GM12878 (cell line): ENCODE measurements at places on chromosomes 13 and 19. TPM values are rescaled to one million over a fixed set of nuclear protein-coding genes. Genes with fewer than 3 reads are reported as not detected.

Gene ZSCAN5C
- total RNA-seq = not detected in 2 replicates

Gene NUP62
- total RNA-seq = 102 and 108 TPM in 2 replicates

Gene ADM5
- total RNA-seq = 4.5 and 5.4 TPM in 2 replicates

DNA sequence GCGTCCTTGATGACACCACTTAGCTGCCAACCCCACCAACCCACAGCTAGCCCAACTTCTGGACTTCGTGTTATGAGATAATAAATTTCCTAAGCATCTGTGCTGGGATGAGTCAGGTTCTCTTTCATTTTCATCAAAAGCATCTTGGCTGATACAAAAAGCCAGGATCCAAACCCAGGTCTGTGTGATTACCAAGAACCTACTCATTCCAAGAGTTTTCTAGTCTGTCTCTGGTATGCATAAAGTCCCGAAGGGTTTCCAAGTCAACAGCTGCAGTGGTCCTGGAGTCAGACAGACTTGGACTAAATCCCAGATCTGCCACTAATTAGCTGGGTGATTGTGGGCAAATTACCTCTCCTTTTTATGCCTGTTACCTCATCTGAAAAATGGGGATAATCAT, 55.5 kb upstream of the SERP2 start:
- no peaks in the 10 kb centered on the region for H3K27me3 ChIP-seq
- DNase-seq = no peak
- H3K36me3 ChIP-seq = no peaks in the 10 kb centered on the region
- no peak overlapping the region for H3K4me3 ChIP-seq
- no peaks in the 10 kb centered on the region for H3K4me1 ChIP-seq
- no peak overlapping the region for H3K27ac ChIP-seq

DNA sequence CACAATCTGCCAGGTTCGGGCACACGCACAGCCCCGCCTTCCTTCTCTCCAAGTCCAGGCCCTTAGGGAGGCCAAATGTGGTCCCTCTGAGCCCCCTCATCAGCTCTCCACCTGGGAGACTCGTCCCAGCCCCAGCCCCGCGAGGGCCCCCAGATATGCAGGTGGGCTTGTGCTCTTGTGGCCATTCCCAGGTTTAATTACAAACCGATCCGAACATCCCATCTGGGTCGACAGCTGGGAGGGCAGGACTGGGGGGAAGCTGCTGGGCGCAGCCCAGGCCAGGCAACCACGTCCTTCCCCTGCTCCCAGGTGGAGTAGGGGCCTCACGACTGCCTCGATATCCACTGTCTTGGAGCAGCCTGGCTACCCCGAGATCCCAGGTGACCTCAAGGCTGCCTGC, 7.5 kb upstream of the C2CD4C start:
- H3K4me1 ChIP-seq = no peaks in the 10 kb centered on the region
- H3K36me3 ChIP-seq = no peaks in the 10 kb centered on the region
- no peak overlapping the region for H3K4me3 ChIP-seq
- H3K27ac ChIP-seq = no peak overlapping the region
- DNase-seq = no peak

DNA sequence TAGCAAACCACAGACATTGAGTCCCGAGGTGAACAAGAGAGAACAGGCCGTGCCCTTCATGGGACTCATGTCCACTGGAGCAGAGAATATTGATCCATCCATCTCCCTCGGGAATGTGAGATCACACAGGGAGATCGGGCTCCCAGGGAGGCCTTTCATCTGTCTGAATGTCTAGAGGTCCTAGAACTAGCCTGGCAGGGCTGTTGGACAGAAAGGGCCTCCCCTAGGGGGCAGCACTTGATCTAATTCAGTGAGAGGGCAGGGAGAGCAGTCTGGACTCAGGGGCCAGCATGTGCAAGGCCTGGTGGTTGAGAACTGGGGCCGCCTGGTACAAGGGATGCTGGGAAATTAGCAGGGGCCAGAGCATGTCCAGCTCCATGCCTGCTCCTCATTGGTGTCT, 4.3 kb downstream of the RUVBL2 start:
- no peak overlapping the region for H3K4me3 ChIP-seq
- H3K36me3 ChIP-seq = no peaks in the 10 kb centered on the region; the same call in 1 of the 2 replicates
- H3K27ac ChIP-seq = no peak overlapping the region
- DNase-seq = no peak
- no peaks in the 10 kb centered on the region for H3K4me1 ChIP-seq

- H3K36me3 ChIP-seq = no peaks in the 10 kb centered on the region
- DNase-seq = no peak
- no peaks in the 10 kb centered on the region; the same call in 1 of the 2 replicates for H3K4me1 ChIP-seq
- no peaks in the 10 kb centered on the region; the same call in none of the 2 replicates for H3K27me3 ChIP-seq
- no peak overlapping the region for H3K4me3 ChIP-seq
Observed at GRCh38 chr13:39599012-39599411, 4.0 kb downstream of the LHFPL6 start.

- no peak overlapping the region for H3K27ac ChIP-seq
- no peaks in the 10 kb centered on the region; the same call in 1 of the 2 replicates for H3K4me1 ChIP-seq
- no peaks in the 10 kb centered on the region for H3K36me3 ChIP-seq
- H3K27me3 ChIP-seq = no peaks in the 10 kb centered on the region
- DNase-seq = no peak
- no peak overlapping the region for H3K4me3 ChIP-seq
Observed at GRCh38 chr19:34540811-34541557, 59.4 kb downstream of the WTIP start.

Gene C1QTNF9
- not detected in 2 replicates for total RNA-seq

DNA sequence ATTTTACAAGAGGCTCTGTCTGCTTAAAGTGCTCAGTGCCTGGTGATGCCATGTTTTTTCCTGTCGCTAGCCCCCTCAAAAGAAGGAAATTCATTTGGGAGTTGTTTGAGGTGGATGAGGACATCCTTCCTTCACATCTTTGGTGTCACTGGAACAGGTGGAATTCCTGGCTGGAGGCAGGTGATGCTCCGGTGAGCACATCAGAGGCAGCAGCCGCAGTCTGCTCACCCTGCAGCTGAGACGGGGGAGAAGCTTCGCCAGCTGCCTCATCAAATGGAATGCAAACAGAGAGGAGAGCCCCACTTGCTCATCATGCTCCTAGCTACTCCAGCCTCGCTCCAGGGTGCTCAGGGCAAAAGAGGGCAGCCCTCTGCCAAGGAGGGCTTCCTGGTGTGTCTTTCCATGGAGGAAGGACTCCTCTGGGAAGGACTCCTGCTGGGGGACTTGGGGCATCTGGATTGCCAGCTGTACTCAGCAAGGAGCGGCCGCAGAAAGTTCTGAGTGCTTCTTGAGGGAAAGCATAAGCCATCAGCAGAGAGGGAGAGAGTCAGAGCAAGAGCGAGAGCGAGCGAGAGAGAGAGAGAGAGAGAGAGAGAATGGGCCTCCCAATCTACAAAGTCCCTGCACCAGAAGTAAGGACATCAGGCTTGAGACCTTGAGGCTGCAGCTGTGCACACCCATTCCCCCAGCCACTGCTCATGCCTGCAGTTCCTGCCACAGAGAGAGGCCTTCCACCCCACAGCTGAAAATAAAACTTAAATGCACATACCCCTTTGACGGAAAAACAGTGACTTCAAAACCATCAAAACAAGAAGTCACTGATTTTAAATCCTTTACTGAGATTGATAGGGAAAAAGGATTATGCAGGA, 74.3 kb upstream of the UBL3 start:
- no peak overlapping the region for H3K4me3 ChIP-seq
- no peak for DNase-seq
- H3K27me3 ChIP-seq = no peaks in the 10 kb centered on the region
- no peak overlapping the region for H3K27ac ChIP-seq
- H3K4me1 ChIP-seq = peaks cover 5% of the 10 kb centered on the region; the same call in 1 of the 2 replicates
- H3K36me3 ChIP-seq = no peaks in the 10 kb centered on the region

Gene CEACAM20
- not detected in 2 replicates for total RNA-seq

Gene EBI3
- 224 and 232 TPM in 2 replicates for total RNA-seq

Gene DNASE2
- total RNA-seq = 21.4 and 22.6 TPM in 2 replicates

Gene TEAD2
- total RNA-seq = 0.11 and 0.26 TPM in 2 replicates

- H3K27me3 ChIP-seq = no peaks in the 10 kb centered on the region
- no peaks in the 10 kb centered on the region for H3K36me3 ChIP-seq
- no peak overlapping the region for H3K27ac ChIP-seq
- H3K4me1 ChIP-seq = no peaks in the 10 kb centered on the region
- no peak for DNase-seq
Observed at GRCh38 chr13:59607780-59608233, 555.9 kb downstream of the DIAPH3 start.

GRCh38 chr13:100604918-100605710, 16.5 kb upstream of the GGACT start:
- no peak overlapping the region for H3K27ac ChIP-seq
- H3K4me1 ChIP-seq = peaks cover 18% of the 10 kb centered on the region
- no peak for DNase-seq
- no peaks in the 10 kb centered on the region for H3K27me3 ChIP-seq

Gene FXYD7
- 0.28 TPM in 1 of 2 replicates, not detected in the other for total RNA-seq

Gene CYP2F1
- not detected in 2 replicates for total RNA-seq

Gene LRRC8E
- 0.16 TPM in 1 of 2 replicates, not detected in the other for total RNA-seq

Gene RNF17
- not detected in 2 replicates for total RNA-seq

- DNase-seq = no peak
- no peak overlapping the region for H3K27ac ChIP-seq
- no peaks in the 10 kb centered on the region for H3K4me1 ChIP-seq
- no peaks in the 10 kb centered on the region for H3K36me3 ChIP-seq
- H3K27me3 ChIP-seq = no peaks in the 10 kb centered on the region
- no peak overlapping the region for H3K4me3 ChIP-seq
Observed at GRCh38 chr13:73481886-73482445, 423.2 kb downstream of the KLF5 start.

- no peak overlapping the region for H3K4me3 ChIP-seq
- H3K4me1 ChIP-seq = no peaks in the 10 kb centered on the region
- peaks cover 5% of the 10 kb centered on the region; the same call in 1 of the 2 replicates for H3K27me3 ChIP-seq
- no peak for DNase-seq
- H3K36me3 ChIP-seq = no peaks in the 10 kb centered on the region
- H3K27ac ChIP-seq = no peak overlapping the region
Observed at GRCh38 chr13:74575729-74576125, 441.5 kb upstream of the KLF12 start.

- H3K4me1 ChIP-seq = peaks cover 17% of the 10 kb centered on the region
- no peaks in the 10 kb centered on the region for H3K27me3 ChIP-seq
- H3K36me3 ChIP-seq = no peaks in the 10 kb centered on the region
- peak overlapping the region; percentile 62 for H3K27ac ChIP-seq
- H3K4me3 ChIP-seq = no peak overlapping the region
Observed at GRCh38 chr19:49408816-49409440, 14.3 kb downstream of the PTH2 start.

GRCh38 chr13:109148243-109148642, 518.8 kb downstream of the MYO16 start:
- no peak overlapping the region for H3K4me3 ChIP-seq
- no peak overlapping the region for H3K27ac ChIP-seq
- no peaks in the 10 kb centered on the region for H3K27me3 ChIP-seq
- no peaks in the 10 kb centered on the region for H3K4me1 ChIP-seq
- no peak for DNase-seq

Gene SULT2A1
- 0.13 and 0.16 TPM in 2 replicates for total RNA-seq

DNA sequence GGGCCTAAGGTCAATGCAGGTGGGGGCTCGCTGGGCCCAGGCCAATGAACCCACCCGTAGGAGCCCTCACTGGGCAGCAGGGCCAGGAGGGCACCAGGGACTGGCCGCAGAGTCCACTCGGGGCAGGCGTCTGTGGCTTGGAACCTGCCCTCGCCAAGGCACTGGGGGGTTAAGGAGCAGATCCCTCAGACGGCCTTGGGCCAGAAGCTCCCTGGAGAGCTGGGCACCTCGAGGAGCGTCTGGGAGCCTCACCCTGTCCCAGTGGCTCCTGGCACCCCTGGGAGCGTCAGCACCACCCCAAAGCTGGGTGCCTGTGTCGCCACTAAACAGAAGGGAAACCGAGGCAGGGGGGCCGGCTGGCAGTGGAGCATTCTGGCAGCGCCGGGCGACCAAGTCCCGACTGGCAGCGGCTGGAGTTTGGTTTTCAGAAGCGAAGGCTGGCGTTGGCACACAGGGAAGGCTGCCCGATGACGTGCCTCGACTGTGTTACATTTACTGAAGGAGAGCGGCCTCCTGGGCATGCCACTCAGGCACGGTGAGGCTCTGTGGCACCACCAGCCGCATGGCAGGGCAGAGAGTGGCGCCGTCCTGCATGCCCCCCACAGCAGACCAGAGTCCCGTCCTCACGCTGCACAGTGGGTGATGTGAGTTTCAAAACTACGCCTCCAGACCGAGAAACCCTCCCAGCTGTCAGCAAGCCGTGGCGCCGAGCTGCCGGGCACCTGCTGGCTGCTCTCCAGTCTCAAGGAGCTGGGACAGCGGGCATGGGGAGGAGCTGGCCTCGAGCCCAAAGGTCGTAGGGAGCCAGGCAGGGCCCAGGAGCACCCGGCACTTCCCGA, 9.2 kb upstream of the MEX3D start:
- DNase-seq = no peak
- no peak overlapping the region for H3K4me3 ChIP-seq
- no peak overlapping the region for H3K27ac ChIP-seq
- no peaks in the 10 kb centered on the region for H3K27me3 ChIP-seq
